ENCODE measurements at places on chromosomes 11 and 22.

- DNase-seq: peak; percentile 24
These were observed 133.0 kb downstream of the PLEKHA7 start for GRCh38 chr11:16881074-16881709.

GRCh38 chr22:38706101-38706900, 557 bp downstream of the GTPBP1 start:
- DNase-seq: no peak

DNA sequence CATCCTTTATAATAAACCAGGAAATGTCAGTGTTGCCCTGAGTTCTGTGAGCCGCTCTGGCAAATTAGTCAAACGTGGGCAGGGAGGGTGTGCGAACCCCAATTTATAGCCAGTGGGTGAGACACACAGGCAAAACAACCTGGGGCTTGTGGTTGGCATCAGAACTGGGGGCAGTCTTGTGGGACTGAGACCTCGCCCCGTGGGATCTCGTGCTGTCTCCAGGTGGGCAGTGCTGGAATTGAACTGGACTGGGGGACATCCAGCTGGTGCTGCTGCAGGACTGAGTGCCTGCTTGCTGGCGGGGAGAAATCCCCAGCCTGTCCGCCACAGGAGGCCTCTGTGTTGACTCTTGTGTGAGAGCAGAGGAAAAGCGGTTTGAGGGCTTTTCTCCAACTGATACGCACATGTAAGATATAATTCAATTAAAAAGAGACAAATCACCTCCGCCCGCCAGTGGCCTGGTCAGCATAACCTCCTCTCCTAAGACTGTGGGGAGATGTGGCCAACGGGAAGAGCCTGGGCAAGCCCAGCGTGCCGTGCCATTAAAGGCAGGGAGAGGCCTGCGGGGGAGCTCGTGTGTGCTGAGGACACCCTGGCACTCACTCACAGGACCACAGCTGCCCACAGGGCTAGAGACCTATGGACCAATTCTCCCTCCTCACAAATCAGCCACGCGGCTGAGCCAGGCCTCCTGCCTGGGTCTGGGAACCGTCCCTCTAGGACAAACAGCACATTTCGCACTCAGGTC, 18.4 kb downstream of the SULT4A1 start:
- DNase-seq: no peak

DNA sequence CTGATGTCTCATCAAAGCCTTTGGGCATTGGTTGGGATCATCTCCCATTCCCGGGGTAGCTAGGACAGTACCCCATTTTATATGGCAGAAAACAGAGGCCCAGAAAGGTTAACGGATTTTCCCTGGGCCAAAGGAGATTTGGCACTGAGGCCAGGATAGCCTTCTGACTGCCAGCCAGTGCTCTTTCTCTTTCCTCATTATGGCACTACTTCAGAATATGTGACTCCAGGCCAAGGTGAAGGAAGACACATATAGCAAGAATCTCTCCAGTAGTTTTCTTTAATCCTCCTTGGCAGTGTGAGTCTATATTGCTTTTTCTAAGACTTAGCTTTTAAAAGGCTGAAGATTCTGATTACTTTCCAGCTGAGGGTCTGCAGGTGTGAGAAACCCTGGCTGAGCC, 94.8 kb upstream of the AMOTL1 start:
- DNase-seq: no peak

GRCh38 chr22:38107692-38108515, 2.6 kb downstream of the BAIAP2L2 start:
- no peak for DNase-seq

DNA sequence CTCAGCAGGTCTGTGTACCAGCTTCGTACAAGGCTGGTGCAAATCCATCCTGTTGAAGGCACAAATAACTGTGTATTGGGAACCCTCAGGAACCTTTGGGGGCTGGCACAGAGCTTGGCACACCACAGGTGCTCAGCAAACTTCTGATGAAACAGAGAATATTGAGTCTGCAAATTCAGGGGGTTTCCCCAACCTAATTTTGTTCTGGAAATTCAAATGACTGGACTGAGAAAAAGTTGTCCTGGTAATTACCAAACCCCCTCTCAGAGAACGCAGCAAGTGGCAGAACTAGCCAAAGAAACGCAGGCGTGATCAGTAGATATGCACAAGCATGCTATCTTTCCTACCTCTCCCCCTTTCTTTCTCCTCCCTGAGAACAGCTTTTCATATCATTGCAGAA, 47.6 kb downstream of the LIF start:
- no peak for DNase-seq

DNA sequence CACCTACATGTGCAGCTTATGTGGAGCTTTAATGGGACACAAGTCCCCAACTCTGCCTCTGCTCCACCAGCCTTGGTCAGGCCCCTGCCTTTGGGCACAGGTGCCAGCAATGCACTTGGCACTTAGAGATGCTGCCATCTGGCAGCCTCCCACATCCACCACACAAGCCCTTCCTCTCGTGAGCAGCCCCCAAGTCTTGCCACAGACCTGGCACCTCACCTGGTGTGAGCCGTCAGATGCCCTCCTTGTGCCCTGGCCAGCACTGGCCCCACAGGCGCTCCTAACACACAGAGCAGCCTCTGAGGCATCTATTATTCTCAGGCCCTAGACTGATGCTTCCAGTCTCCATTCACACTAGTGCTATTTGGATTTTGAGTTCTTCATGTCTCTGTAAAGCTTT, 24.5 kb upstream of the SERPIND1 start:
- no peak for DNase-seq

DNA sequence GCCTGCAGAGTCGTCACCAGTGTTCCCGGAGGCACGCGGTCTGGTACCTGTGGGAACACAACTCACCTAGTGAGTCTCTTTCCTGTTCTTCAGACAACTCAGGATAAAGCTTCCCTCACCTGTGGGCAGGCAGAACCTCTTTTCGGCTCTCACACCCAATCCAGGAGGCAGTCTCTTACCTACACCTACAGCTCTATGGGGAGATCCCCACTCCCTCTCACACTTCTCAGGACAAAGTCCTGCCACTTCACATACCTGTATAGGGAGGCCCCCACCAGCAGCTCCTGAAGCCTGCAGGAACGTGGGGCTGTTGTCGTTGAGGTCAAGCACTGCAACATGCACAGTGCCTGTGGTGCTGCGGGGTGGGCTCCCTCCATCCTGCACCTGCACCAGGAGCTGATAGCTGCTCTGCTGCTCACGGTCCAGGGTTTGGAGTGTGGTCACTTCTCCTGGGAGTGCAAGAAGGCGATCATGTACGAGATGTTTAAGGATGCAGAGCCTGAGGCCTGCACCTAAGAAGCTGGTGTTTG, 12.2 kb upstream of the TPP1 start:
- no peak for DNase-seq

- no peak for DNase-seq
These were observed 250.4 kb upstream of the SORL1-AS1 start for GRCh38 chr11:121703201-121703600.

- DNase-seq: no peak
These were observed 474.0 kb downstream of the MIAT start for GRCh38 chr22:27131346-27131745.

GRCh38 chr22:27022896-27023361, 365.5 kb downstream of the MIAT start:
- DNase-seq: no peak

DNA sequence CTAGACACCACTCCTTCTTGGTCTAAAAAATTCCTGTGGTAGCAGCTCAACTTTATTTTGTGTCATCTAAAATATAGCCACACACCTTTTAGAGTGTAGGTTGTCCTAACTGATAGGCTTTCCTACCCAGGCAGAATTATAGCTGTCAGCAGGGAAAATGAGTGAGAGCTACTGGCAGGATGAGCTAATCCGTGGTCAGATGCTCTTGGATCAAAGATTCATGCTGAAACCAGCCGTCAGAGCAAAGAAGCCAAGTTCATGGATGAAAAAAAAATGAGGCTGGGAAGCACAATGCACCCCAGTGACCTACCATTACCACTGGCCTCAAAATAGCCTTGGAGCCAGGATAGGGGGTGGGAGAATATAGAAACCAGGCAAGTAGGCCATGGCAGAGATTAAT, 113.1 kb upstream of the BLID start:
- DNase-seq: no peak

DNA sequence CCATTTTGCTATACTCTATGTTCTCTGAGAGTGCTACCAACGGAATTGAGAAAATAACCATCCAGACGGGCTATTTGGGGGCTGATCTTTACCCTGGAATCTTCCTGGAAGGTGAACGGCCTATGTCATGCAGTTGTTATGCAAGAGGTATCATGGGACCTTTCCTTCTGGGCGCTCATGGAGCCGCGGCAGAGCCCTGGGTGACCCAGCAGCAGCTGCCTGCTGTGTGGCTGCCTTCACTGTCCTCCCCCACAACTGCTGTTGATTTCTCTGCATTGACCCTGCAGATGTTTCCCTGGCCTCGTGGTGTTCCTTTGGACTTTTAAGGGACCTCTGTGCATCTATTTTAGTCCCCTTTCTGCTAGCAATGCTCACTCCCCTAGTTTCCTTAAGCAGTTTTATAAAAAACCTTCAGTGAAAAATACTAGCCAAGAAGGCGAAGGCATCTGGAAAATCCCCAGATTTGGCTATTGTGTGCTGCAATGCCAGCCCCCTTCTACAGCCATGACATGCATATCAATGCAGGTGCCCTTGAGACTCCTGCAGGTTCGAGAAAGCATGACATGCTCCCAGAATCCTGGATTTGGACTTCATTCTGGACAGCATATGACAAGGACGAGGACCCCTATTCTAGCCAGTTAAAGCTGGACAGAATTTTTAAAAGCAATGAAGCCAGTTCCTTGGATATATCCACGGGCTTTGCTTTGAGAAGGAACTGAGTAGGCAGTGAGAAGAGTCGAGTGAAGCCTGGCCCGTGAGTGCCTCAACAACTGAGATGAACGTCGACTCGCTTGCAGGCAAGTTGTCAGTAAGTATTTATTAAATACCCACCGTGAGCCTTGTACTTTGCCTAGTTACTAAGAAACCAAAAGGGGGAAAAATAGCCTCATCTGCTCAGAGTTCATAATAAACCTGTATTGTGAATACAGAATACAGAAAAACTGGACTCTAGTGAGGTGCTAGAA, at the start of gene SLC25A18:
Gene SLC25A18 (plus strand): TSS at position 593 of the 965 bp plus-strand sequence. CDS start 16,447 bp downstream, outside the sequence.
- DNase-seq: no peak

- DNase-seq: no peak
These were observed at the start of gene C1QTNF5 for GRCh38 chr11:119340335-119341221. TSS of gene C1QTNF5 (minus strand) at chr11:119340883. CDS start at chr11:119340397, 486 bp downstream.

GRCh38 chr11:5203366-5203765, 2.9 kb upstream of the OR51V1 start:
- no peak for DNase-seq

GRCh38 chr11:2987881-2988861, 4.0 kb downstream of the NAP1L4 start:
- DNase-seq: no peak

DNA sequence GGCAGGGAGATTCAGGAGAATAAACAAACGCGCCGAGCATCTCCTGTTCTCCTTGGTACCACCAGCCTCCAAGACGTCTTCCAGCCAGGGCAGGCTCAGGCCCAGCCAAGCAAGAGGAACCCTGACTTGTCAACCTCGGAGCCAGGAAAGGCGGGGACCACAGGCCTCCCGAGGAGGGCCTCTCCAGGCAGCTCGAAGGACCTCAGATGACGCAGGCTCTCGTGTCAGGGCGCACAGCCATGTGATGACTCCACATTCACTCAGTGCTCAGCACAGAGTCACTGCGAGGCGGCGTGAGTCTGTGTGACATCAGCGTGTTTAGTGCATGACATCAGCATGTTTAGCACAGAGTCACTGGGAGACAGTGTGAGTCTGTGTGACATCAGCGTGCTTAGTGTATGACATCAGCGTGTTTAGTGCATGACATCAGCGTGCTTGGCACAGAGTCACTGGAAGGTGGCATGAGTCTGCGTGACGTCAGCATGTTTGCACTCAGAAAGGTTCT, 241.4 kb downstream of the BRD1 start:
- DNase-seq: no peak

- no peak for DNase-seq
These were observed 101.3 kb downstream of the PDHX start for GRCh38 chr11:35017528-35018342.

DNA sequence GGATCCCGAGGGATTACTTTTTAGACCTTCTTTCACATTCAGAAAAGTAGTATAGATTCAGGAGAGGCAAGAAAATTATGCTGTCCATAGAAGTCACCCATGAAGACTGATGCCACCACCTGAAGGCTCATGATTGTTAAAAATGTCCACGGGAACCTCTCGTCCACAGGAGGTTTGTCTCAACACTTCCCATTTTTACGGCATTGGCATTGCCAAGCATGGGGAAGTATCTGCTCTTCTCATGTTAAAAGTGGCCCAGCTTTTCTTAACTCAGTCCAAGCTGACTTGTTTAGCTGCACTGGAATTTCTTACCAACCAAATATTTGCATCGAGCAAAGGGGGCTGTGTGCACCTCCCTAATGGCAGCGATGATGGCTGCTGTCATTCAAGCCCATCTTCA, 9.6 kb downstream of the CDPF1 start:
- DNase-seq: no peak

GRCh38 chr11:110356762-110357671, 60.6 kb upstream of the RDX start:
- DNase-seq: no peak

- no peak for DNase-seq
These were observed 21.6 kb downstream of the ARVCF start for GRCh38 chr22:19994851-19995610.

GRCh38 chr11:65488273-65489034, 10.4 kb upstream of the MALAT1 start:
- no peak for DNase-seq

GRCh38 chr11:12598330-12599256, 75.6 kb upstream of the TEAD1 start:
- DNase-seq: no peak

DNA sequence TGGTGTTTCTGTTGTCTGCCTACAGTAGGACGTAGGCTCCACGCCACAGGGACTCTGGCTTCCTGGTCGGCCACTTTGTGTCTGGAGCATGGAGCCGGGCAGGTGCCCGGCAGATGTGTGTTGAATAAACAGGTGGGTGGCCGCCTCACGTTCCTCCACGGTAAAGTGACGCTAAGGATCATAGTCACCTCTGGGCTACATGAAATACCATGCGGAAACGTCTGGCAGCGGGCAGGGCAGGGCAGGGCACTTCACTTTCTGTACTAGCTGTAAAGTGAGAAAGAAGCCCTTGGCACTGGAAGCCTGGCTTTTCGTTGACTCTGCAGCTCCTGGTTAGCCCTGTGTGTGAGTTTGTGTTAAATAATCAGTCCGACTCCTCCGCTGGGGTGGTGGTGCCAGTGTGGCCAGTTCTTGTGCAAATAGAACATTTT, 52.4 kb downstream of the MCM5 start:
- no peak for DNase-seq

Data from GDM1 (cell line).